ENCODE measurements at places on chromosomes 6 and 20. TPM values are rescaled to one million over a fixed set of nuclear protein-coding genes. Genes with fewer than 3 reads are reported as not detected.

DNA sequence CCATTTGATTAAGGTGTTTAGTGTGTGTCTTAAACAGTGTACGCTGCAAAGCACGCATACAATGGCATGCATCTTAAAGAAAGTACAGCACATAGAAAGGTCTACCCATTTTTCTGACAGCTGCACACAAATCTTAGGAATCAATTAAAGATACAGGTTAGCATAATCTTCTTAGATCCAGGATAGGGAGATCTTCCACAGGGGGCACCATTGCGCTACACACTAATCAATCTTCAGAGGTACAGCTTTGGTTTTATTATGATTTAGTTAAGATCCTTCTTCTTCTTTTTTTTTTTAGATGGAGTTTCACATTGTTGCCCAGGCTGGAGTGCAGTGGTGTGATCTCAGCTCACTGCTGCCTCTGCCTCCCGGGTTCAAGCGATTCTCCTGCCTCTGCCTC is 63.7 kb upstream of the BEND3 start:
- H3K27ac ChIP-seq, result no peak overlapping the region
- peak; percentile 7 for DNase-seq
- no peaks in the 10 kb centered on the region for H3K27me3 ChIP-seq
- H3K4me3 ChIP-seq, result no peak overlapping the region
- no peaks in the 10 kb centered on the region for H3K36me3 ChIP-seq

GRCh38 chr20:20606050-20606449 is 106.4 kb downstream of the RALGAPA2 start:
- no peak overlapping the region for H3K4me3 ChIP-seq
- no peaks in the 10 kb centered on the region for H3K27me3 ChIP-seq
- no peak overlapping the region for H3K27ac ChIP-seq
- DNase-seq, result no peak
- H3K36me3 ChIP-seq, result no peaks in the 10 kb centered on the region

- no peaks in the 10 kb centered on the region for H3K4me1 ChIP-seq
- no peak overlapping the region for H3K4me3 ChIP-seq
- H3K27me3 ChIP-seq, result no peaks in the 10 kb centered on the region
- DNase-seq, result no peak
- no peaks in the 10 kb centered on the region for H3K36me3 ChIP-seq
Measured at GRCh38 chr20:4663553-4663952, 58.2 kb upstream of the PRND start.

GRCh38 chr6:168121303-168121665 is 42.3 kb upstream of the FRMD1 start:
- H3K36me3 ChIP-seq, result no peaks in the 10 kb centered on the region
- no peaks in the 10 kb centered on the region for H3K27me3 ChIP-seq
- no peak overlapping the region for H3K27ac ChIP-seq
- H3K4me1 ChIP-seq, result no peaks in the 10 kb centered on the region
- H3K4me3 ChIP-seq, result no peak overlapping the region
- DNase-seq, result no peak

Gene ILRUN
- total RNA-seq, result 51.9 TPM

Measured in HCT116 (cell line).